ENCODE measurements at places on chromosomes 13 and 19. TPM values are rescaled to one million over a fixed set of nuclear protein-coding genes. Genes with fewer than 3 reads are reported as not detected.

Gene TPTE2
- not detected for total RNA-seq

Gene FOSB
- total RNA-seq: 6.4 TPM

Gene FCAR
- total RNA-seq: not detected

Gene FLT3LG
- 2.1 TPM for total RNA-seq

Gene HCN2
- 3.9 TPM for total RNA-seq

Gene IRF2BP1
- total RNA-seq: 29.2 TPM

Gene ICAM1
- 15.7 TPM for total RNA-seq

Gene COL4A2
- total RNA-seq: 19.2 TPM

Gene CAMSAP3
- 60.5 TPM for total RNA-seq

Data from Caco-2 (cell line).